LHCN-M2 (cell line): ENCODE measurements at places on chromosomes 2 and 18. TPM values are rescaled to one million over a fixed set of nuclear protein-coding genes. Genes with fewer than 3 reads are reported as not detected.

GRCh38 chr2:169598982-169599381 is 14.8 kb downstream of the PPIG start:
- no peak for DNase-seq

DNA sequence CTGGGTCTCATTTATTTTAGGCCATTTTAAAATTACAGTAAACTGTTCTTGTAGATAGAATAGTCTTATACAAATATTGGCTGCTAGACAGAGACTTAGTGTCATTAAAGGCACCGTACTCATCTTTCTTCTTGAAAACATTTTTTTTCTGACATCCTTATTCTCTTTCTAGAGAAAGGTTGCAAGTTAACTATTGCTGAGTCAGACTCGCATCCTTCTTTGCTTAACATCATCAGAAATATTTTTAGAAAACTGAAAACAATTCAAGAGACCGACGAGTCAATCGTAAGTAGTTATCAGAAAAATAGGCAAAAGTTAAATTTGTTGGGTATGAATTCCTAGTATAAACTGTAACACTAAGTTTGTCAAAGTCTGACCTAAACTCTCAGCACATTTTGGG is 72.2 kb downstream of the HNMT start:
- no peak for DNase-seq

The SNTG2 gene
- total RNA-seq = not detected in 2 replicates

The SP140 gene
- total RNA-seq = 0.34 TPM in 1 of 2 replicates, not detected in the other

DNA sequence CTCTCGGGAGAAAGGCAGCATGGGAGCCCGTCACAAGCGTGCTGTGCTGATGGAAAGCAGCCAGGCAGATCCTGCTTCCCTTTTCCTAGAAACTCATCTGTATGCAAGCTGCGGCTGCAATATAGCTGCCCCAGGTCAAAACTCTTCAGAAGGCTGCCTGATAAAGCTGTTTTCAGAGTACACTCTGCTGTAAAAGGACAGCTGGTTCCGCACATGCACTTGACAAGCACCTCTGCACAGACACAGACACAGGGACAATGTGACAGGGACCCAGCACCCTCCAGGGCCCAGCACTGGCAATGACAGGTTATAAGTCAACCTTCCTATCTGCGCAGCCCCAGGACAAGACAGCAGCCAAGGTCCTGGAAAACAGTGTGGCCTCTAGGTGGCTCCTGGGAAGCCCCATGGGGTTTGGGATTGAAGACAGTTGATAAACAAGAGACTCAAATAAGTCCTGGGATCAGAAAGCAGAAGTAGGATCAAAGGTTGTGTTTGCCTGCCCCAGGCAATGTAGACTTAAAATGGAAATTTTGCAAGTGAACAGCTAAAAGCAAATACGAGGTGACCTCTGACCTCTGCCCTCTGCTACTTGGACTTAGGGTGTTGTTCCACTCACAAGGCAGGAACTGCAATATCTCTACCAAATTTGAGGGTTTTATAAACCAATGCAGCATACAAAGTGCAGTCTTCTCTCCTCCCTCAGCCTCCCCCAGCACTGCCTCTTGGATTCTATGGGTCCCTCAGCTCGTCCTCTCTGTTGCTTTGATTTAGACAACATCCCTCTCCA is 16.9 kb downstream of the SLC66A2 start:
- DNase-seq = no peak

GRCh38 chr2:216658757-216659156 is 25.5 kb downstream of the IGFBP2 start:
- no peak for DNase-seq
